ENCODE measurements at places on chromosomes 2 and 18. TPM values are rescaled to one million over a fixed set of nuclear protein-coding genes. Genes with fewer than 3 reads are reported as not detected.

GRCh38 chr2:9145752-9146430 is 60.7 kb upstream of the ASAP2 start:
- H3K27ac ChIP-seq, result no peak overlapping the region
- no peaks in the 10 kb centered on the region for H3K4me1 ChIP-seq
- peaks cover 15% of the 10 kb centered on the region for H3K27me3 ChIP-seq
- no peaks in the 10 kb centered on the region for H3K36me3 ChIP-seq

The VIT gene
- total RNA-seq, result not detected

The CNTNAP5 gene
- not detected for total RNA-seq

DNA sequence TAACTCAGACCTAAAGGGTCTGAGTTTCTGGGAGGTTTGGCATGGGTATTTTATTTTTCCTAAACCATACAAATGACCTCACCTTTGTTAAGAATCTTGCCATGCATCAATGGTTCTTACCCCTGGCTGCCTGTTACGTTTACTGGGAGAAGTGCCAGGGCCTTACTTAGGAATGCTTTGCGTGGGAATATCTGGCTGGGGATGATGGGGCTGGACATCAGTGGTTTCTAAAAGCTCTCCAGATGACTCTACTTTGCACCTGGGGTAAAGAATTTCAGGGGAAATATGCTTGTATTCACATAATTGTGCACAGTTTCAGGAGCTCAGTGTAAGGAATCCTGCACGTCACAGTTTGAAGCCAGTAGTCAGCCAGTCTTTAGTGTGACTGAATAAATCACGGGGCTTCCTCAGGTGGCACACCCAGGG is 18.2 kb upstream of the DAW1 start:
- H3K27me3 ChIP-seq, result no peaks in the 10 kb centered on the region
- H3K4me3 ChIP-seq, result no peak overlapping the region
- H3K27ac ChIP-seq, result no peak overlapping the region
- DNase-seq, result no peak

DNA sequence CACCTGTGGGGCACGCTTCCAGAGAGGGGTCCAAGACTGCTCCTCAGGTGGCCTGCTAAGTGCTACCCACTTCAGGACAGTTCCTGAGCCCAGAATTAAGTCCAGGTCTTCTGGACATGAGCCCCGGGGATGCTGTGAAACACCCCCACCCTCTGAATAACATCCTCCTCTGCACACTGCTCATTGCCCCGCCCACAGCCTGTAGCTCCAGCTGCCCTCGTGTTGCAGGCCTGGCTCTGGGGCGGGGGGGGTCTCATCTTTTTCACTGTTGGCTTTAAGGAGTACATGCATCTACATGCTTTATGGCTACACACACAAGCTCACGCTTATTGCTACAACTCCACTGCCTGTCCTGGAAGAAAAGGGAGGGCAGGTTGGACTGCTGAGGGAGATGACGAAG is 92.8 kb downstream of the PTGR3 start:
- H3K27ac ChIP-seq, result no peak overlapping the region
- DNase-seq, result no peak
- no peaks in the 10 kb centered on the region for H3K36me3 ChIP-seq
- H3K4me3 ChIP-seq, result no peak overlapping the region
- no peaks in the 10 kb centered on the region for H3K4me1 ChIP-seq

The GFPT1 gene
- total RNA-seq, result 56.6 TPM

DNA sequence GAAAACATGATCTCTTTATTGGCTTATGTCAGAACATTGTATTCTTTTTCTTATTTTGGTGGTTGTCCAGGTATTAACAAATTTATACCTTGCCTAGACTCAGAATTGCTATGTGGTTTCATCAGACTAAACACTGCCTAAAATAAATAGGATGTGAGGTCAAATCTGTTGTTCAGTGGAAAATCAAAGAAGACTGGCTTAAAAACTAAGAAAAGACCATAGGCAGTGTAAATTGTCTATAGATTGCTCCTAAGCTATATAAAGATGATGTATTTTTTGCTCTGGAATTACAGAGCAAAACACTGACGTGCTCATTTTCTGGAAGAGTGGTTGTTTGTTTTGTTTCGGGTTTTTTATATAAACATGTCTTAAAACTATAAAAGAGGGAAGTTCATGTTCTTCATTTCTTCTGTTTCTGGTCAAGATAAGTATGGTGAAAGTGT is 266.0 kb downstream of the ALPK2 start:
- H3K4me1 ChIP-seq, result peaks cover 3% of the 10 kb centered on the region
- peaks cover 9% of the 10 kb centered on the region for H3K27me3 ChIP-seq
- no peak overlapping the region for H3K27ac ChIP-seq
- H3K4me3 ChIP-seq, result no peak overlapping the region
- no peaks in the 10 kb centered on the region for H3K36me3 ChIP-seq

The LDAH gene
- total RNA-seq, result 34.7 TPM
